ENCODE measurements at places on chromosomes 6 and 20. TPM values are rescaled to one million over a fixed set of nuclear protein-coding genes. Genes with fewer than 3 reads are reported as not detected.

Gene GSTA2
- total RNA-seq: not detected

Gene SLA2
- total RNA-seq: not detected

Gene KIAA1755
- not detected for total RNA-seq

Gene ADTRP
- total RNA-seq: 7.1 TPM

DNA sequence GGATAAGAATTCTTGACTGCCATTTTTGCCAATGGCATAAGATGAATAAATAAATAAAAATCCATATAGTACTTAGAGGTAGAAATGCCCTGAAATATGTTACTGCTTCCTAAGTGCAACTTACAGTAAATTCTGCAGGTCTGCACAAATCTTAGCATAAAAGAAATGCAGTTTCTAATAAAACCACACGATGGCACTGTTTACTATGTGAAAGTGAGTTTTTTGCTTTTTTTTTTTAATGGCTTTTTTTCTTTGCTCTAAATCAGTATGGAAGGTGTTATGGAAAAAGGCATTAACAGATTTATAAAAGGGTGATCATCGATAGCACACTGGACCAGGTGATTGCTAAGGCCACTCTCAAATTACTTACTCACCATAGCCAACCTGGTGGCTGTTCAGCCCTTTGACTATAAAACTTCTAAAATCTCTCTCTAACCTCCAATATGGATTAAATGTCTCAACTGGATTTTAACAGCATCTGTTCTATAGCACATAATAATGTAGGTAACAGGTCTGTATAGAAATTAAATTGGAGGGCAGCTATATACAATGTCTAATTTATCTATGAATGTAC, 45.8 kb downstream of the AHI1 start:
- DNase-seq: peak; percentile 59

DNA sequence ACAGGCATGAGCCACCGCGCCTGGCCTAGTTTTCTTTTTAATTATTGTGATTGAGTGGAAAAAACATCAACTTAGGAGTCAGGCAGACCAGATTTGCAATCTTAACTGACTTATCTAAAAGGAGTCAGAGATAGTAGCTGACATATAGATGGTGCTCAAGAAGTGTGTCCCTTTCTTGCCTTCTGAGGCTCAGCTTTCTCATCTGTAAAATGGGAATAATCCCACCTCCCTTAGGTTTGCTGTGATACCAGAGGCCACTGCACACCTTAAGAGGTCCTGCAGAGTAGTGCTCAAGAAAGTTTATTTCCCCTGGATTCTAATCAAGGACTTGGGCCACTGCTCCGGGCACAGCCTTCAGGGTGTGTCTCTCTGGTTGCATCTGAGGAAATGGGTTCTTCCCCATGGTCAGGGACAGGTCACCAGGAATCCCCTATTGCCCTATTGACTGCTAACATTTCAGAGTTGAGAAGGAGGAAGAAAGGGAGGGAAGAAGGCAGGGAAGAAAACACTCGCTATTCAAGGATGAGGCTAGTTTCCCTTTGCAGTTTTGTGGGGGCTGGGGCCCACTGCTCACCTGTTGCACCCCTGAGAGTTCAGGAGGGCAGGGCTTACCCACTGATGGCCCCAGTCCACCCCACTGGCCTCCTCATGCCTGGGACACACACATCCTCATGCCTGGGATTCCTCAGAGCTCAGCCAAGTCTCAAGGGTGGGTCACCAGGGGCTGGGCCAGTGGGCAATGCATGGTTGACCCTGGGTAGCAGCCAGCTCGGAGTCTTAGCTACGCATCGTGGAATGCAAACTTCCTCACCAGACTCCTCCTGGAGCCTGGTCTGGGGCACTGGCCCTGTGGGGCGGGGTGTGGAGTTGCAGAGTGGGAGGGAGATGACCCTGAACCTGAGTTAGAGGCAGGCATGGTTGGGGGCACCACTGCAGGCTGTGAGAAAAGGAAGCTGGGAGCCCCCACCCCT, 21.2 kb downstream of the C6orf132 start:
- peak; percentile 91 for DNase-seq

DNA sequence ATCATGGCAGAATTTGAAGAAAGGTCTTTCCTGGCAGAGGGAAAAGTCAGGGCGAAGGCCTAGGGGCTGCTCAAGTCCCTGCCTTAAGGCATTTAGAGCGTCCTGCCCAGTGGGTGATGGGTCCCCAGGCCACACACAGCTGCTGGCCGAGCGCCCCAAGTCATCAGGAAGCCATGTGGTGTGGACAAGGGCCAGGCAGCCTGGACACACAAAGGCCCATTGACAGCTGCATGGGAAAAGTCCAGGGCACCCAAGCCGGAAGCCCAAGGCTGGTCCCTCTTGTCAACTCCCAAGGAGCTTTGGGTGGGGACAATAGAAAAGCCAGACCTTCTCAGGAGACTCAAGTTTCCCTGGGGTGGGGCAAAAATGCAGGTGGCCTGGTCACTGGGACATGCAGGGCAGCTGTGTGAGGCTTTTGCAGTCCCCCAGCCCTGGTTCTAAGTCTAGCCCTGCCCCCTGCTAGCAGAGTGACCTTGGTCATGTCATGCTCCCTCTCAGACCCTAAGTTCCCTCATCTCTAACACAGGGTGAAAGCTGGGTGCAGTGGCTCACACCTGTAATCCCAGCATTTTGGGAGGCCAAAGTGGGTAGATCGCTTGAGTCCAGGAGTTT, 44.3 kb upstream of the PTGIS start:
- DNase-seq: no peak

DNA sequence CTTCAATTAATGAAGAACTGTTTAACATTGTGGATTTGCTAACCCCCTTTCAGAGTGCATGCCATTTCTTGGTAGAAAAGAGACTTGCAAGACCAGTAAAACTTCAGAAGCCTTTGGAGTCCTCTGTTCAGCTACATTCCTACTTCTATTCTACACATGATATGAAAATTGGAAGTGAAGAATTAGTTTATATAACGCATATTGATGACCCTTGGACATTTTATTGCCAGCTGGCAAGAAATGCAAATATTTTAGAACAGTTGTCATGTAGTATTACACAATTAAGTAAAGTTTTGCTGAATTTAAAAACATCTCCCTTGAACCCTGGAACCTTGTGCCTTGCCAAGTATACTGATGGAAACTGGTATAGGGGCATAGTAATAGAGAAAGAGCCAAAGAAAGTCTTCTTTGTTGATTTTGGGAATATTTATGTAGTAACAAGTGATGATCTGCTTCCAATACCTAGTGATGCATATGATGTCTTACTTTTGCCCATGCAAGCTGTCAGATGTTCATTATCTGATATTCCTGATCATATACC, 3.3 kb downstream of the TDRD6 start:
- DNase-seq: no peak

- DNase-seq: no peak
These were observed 46.6 kb downstream of the TPBG start for GRCh38 chr6:82410151-82410648.

All from renal cortical epithelial cell (primary cell).